Stimulated activated CD4-positive, alpha-beta T cell treated with anti-CD3 and anti-CD28 coated beads, Interleukin-12 subunit alpha, Interleukin-12 subunit beta, amount 100 ng/mL, for 48 hours (primary cell): ENCODE measurements at places on chromosomes 13 and 19.

DNA sequence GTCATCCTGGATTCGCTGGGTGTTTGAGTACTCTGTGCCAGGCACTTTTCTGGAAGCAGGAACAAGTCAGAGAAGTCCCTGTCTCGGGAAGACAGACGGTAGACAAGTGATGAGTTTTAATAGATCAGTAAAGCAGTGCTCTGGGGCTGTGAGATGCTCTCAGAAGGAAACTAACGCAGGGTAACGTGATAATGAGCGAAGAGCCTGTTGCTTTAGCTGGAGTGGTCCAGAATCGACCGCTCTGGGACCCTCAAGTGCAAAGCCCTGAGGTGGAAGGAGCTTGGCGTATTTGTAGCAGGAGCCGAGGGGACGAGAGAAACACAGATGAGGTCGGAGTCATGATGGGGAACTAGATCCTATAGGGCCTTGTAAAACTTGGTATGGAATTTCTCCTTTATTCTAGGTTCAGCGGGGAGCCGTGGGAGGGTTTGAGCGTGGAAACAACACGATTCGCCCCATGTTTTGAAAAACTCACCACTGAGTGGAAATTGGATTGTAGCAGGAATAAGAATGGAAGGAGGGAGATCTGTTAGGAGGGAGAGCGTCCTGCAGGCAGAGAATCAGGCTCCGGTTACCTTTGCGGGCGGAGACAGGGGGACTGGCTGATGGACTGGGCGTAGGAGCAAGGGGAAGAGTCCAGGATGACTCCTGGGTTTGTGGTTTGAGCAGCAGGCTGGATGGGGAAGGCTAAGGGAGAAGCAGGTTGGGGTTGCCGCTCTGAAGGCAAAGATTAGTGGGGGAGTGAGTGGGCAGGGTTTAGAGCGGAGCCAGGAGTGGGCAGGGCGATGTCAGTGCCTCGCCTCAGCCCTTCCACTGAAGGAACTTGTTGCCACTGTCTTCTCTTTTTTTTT, 763 bp downstream of the POLD1 start:
- no peak for DNase-seq

DNA sequence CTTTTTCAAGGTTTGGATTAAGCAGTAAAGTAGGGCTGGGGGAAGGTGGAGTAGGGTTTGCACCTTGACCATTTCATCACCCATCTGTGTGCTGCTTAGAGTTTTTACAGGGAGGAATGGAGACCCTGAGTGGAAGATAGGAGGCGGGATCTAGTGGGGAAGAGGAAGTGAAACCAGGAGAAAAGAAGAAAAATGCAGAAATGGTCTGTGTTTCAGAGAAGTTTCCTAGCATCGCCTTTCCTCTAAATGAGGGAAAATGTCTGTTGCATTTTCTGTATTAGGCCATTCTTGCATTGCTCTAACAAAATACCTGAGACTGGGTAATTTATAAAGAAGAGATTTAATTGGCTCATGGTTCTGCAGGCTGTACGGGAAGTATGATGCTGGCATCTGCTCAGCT, 64.1 kb downstream of the TPT1 start:
- no peak for DNase-seq

GRCh38 chr13:77697217-77698103, at the start of gene SLAIN1:
Gene SLAIN1 (plus strand): TSS chr13:77697687. CDS start chr13:77697914, 227 bp downstream.
- peak; percentile 52 for DNase-seq

- no peak for DNase-seq
Measured at GRCh38 chr13:51339952-51340732, 651 bp downstream of the SERPINE3 start.

GRCh38 chr19:18649371-18650020, 12.7 kb downstream of the KLHL26 start:
- no peak for DNase-seq

- DNase-seq, result no peak
Measured at GRCh38 chr13:110836605-110836903, 78.3 kb downstream of the ANKRD10 start.

DNA sequence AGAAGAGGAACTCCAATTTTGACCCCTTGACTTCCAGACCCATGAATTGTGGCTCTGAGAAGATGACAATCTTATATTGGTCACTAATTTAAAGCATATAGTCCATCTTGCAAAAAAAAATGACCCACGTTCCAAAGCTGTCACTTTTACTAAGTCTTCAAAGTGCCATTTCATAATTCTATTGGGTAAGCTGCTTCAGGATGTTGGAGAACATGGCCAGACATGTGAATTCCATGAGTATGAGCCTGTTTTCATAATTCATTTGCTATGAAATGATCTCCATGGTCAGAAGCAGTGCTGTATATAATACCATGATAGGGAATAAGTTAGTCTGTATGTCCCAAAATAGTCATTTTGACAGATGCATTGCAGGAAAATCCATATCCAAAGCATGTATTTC, 1787.3 kb downstream of the SLITRK5 start:
- no peak for DNase-seq

DNA sequence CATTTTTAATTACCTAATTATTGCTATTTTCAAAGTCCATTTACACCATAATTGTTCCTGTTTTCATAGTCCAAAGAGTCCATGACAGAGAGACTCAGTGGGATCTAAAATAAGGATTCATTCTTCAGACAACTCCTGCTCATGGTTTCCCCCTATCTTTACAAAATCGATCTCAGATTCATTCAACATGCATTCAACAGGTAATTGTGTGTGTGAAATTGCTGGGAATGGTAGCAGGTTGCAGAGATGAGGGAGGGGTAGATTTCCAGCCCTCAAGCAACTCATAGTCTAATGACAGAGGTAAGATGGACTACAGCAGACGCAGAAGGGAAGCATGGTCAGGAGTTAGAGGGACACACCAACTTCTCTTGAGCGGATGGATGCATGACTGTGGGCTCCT, 138.1 kb downstream of the TSHZ3 start:
- DNase-seq, result no peak

DNA sequence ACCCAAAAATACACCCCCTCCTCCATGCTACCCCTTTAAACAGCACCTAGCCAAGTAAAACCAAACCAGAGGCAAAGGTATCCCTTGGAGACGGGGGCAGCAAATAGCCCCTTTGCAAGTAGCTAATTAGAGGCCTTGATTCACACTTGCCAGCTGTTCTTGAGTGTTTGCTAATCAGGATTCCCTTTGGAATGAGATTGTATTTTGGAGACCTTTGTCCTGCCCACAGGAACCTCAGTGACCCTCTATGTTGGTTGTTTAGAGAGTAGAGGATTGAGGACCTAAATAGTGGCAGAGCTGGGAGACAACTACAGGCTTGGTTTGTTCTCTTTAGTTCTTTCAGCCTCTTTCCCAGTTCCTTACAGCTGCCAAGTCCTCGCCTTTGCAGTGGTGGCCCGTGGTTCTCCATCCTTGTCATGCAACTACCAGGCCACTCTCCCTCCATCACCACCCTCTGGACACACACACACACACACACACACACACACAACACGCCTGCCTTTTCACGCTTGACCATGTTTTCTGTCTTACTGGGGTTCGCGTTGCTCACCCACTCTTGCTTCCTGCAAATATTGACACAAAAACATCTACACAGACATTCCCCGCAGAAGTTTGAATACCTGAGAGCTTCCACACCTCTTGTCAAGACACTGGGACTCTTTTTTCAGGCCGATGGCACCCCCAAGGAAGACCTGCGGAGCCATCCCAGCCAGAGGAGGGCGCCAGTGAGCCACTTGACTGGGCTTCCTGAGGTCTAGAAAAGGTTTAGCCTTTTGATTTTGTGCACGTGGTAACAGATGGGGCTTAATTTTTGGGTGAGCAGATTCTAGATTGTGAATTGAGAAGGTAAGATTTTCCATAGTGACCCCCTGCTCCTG, 80.0 kb upstream of the GPR183 start:
- peak; percentile 94 for DNase-seq

DNA sequence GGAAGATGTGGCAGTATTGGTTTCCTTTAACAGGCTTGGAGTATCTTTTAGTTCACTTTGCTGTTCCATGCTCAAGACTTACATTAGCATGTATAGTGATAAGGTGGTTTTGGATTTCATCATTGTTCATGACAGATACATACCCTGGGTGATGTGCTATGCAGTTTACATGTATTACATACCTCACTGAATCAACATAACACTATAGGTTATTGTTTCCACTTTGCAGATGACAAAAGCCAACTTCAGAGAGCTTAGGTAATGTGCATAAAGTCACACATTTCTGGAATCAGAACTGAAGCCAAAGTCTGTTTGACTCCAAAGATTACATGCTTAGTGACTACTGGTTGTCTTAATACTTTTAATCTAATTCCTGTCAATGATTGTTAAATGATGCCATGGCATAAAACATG, 7.1 kb downstream of the COMMD6 start:
- no peak for DNase-seq

DNA sequence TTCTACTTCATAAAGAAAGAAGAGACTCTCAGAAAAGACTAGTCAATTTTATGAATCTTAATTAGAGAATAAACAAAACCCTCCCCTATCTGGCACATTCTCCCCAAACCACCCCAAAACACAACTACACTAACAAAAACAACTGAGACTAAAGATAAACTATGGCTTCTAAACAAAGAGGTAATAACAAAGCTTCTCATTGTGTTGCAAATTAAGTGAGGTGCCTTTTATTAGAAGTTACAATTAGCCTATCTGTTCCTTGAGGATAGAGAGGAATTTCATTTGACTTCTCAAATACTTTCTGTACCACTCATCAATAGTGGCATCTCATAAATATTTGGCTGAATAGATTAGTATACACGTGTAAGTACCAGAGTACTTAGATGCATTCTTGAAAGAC, 1196.2 kb downstream of the PCDH9 start:
- DNase-seq, result no peak

- no peak for DNase-seq
Measured at GRCh38 chr19:16206637-16207036, 8.9 kb downstream of the AP1M1 start.

DNA sequence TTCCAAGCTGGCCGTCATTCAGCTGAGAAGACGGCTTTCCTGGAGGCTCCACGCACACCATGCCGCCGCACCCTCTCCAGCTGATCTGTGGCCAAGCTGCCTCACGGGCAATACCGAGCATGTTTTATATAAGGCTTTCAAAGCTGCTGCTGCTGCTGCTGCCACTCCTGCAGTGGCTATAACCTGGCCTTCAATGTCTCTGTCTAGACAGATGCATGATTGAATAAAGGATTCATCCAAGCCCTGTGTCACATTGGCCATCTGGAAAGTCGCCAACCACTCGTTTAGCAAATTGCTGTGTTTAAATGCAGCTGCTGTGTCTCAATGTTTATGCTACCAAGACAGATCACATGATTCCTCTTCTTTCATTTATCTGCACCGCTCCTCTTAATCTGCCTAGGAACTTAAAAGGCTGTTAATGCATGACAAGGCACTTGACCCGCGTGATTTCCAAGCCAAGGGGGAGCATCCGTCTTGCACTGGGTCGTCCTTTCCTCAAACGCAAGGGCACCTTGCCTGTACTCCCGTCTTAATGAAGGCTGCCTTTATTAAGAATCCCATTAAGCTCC, 114.3 kb downstream of the TEX26 start:
- DNase-seq, result no peak

DNA sequence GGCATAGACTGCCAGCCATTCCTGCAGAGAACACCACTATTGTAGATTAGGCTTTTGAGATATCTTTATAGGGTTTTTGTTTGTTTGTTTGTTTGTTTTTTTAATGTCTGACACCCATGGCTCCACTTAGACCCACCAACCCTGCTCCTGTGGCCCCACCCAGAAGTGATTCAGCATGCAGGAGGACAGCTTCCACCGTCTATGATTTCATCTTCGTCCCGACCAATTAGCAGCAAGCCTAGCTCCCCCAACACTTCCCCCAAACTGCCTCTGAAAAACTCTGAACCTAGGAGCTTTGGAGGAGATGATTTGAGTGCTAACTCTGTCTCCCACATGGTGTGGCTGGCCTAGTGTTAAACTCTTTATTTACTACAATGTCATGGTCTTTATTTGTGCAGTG, 108.3 kb upstream of the RXFP2 start:
- DNase-seq, result no peak

DNA sequence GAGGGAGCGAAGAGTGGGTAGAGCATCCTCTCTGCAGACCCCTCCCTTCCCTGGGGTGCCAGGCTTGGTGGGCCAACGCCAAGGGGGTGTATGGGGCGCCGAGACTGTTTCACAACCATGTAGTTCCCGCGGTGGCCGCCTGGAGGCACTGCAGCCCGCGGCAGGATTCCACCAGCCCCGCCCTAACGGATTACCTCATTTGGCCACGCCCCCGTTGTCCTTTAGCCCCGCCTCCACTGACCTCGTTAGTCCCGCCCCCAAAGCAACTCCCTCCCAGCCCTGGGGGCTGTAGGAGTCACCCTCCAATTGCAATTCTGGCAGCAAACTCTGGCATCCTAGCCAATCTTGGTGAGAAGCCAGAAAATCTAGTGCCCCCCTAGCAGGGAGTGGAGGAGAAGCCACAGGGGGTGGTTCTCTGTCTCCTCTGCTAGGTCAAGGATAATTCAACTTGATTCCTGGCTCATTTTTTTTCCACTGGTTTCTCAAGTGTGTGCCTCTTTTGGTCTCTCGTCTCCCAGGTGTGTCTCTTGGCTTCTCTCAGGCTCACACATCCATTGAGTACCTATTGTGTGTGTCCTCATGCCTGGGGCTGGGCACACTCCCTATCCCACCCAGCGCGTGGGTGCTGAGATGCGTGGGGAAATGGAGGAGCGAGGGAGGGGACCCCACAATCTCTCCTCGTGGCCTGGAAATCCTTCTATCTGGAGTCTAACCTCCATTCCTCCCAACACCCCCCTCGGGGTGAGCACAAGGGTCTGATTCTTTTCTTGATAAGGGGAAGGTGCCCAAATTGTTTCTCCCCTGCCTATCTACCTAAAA, 2.0 kb downstream of the OLFM2 start:
- DNase-seq, result peak; percentile 77

DNA sequence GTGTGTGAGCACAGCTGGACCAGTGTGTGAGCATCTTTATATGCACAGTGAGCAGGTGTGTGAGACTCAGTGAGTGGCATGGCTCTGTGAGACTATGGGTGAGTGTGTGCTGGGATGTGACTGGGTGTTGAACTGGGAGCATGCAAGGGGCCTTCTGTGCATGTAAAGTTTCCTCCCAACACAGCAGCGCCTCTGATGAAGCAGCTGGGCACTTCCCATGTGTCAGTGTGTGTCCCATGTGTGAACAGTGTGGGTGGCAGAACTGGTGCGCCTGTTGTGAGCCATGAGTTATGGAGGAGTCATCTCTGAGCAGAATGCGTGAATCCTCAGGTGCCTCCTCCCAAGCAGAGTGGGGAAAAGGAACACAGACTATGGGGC, 24.1 kb downstream of the LGALS16 start:
- DNase-seq, result peak; percentile 37

GRCh38 chr13:112733661-112734379, 44.0 kb downstream of the ATP11A start:
- DNase-seq, result no peak

GRCh38 chr19:14091813-14092462, 1.4 kb upstream of the SAMD1 start:
- DNase-seq, result no peak

GRCh38 chr13:63636316-63636993, 2220.8 kb upstream of the PCDH20 start:
- no peak for DNase-seq

- no peak for DNase-seq
Measured at GRCh38 chr19:49071860-49072547, 495 bp downstream of the KCNA7 start.

DNA sequence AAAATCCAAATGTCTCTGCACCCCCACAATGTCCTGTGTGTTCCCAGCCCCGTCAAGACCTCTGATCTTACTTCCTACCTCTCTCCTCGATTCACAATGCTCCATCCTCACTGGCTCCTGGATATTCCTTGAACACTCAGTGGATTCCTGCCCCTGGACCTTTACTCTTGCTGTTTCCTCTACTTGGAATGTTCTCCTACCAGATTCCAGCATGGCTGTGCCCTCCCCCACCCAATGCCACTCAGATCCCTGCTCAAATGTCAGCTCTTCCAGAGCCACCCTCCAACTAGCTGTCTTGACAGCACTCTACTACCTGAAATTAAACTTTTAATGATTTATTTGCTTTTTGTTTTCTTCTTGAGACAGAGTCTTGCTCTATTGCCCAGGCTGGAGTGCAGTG, 107.4 kb downstream of the KLF5 start:
- DNase-seq, result no peak
